ENCODE measurements at places on chromosomes 11 and 22.

DNA sequence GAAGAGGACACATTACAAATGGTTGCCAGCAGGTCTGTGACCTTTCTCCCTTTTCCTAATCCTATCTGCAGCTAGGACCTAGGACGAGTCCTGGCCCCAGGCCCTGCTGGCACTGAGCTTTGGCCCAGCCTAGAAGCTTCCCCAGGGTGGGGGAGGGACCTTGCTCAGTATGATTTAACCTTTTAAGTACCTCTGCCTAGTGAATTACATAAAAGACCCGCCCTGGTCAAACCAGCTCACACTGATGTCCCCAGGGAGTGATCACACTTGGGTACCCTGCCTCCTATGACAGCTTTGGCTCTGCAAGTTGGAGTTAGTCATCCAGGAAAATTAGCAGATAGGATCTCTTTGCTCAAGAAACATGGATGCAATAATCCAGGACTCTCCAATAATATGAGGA, 21.9 kb downstream of the ASCC2 start:
- DNase-seq, result no peak

- DNase-seq, result no peak
Observed at GRCh38 chr11:69848201-69848600, 29.0 kb upstream of the FGF3 start.

DNA sequence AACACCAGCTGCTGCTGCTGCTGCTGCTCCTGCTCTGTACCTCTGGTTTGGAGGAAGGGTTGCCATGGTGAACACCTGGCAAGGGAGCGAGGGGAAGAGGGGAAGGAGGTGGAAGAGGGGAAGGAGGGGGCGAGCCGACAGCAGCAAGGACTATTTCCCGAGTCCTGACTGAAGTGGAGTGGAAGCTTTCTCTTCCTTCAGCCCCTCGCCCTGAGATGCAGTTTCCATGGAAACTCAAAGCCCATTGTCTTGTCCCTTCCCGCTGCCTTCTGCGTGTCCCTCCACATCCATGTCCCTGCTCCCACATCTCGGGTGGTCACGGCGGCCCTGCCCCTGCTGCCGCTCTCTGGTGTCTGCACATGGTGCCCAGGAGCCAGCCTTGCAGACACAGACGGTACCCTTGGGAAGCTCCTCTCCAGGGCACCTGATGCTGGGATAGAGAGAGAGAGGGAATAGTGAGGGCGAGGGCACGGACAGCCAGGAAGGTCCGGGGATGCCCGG, 28.6 kb downstream of the FAM83F start:
- DNase-seq, result no peak

DNA sequence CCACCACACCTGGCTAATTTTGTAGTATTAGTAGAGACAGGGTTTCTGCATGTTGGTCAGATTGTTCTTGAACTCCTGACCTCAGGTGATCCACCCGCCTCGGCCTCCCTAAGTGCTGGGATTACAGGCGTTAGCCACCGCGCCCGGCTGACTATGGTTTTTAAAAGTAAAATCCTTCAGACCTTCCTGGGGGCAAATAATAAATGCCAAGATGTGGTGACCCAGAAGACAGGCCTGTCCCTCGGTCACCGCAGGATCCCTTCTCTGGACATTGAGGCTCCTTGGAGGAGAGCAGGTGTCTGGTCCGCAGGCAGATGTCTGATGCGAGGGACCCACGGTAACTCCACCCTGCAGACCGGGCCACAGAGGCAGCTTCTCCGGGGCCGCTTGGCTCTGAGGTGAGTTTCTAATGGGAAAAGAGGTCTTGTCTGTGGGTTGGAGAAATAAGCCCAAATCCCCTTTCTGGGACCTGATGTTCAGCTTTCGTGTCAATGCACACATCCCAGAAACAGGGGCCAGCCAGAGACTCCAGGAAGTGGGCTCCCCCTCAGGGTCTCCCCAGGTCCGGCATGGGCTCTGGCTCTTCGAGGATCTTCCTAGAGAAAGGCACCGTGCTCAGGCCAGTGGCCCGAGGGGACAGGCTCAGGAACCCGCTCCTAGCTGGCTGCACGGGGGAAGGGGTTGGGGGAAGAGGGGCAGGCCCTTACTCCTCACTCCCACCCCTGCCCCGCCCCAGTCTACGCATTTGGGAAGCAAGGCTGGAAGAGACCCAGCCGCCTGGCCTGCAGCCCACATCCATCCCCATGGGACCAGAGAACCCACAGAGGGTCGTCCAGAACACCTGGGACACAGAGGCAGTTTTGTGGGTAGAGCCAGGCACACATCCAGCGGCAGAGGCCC, 100.6 kb downstream of the WNT7B start:
- DNase-seq, result no peak

DNA sequence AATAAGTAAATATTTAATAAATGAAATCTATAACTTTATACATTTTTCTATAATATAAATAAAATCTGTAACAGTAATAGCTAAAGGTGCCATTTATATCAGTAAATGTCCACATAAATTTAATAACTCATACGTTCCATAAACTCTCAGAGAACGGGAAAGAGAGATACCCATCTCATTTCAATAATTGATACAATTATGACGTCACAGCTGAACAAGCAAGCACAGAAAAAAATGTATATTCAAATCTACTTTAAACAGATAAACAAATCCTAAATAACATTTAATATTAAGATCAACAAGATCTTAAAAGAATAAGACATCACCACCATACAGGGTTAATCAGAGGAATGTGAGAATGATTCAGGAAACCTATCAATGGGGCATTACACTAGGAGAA, 1136.5 kb downstream of the TBC1D22A start:
- DNase-seq, result no peak
